ENCODE measurements at places on chromosomes 16 and 17. TPM values are rescaled to one million over a fixed set of nuclear protein-coding genes. Genes with fewer than 3 reads are reported as not detected.

CLEC19A gene
- total RNA-seq, result not detected

VAT1 gene
- 118 TPM for total RNA-seq

RPTOR gene
- total RNA-seq, result 18.9 TPM

SLC47A1 gene
- 1.7 TPM for total RNA-seq

GEMIN4 gene
- 15.4 TPM for total RNA-seq

ABAT gene
- 4.2 TPM for total RNA-seq

MT4 gene
- total RNA-seq, result not detected

GPR139 gene
- total RNA-seq, result not detected

MPDU1 gene
- 35.0 TPM for total RNA-seq

KRT40 gene
- not detected for total RNA-seq

CDT1 gene
- 1.0 TPM for total RNA-seq

KRT27 gene
- not detected for total RNA-seq

BFAR gene
- 37.7 TPM for total RNA-seq

ATP2A3 gene
- total RNA-seq, result 12.0 TPM

TMEM235 gene
- not detected for total RNA-seq

CIBAR2 gene
- total RNA-seq, result not detected

XAF1 gene
- 21.7 TPM for total RNA-seq

CDH16 gene
- total RNA-seq, result 0.47 TPM

SULT1A4 gene
- 4.0 TPM for total RNA-seq

PABPN1L gene
- not detected for total RNA-seq

AIPL1 gene
- not detected for total RNA-seq

STARD3 gene
- total RNA-seq, result 22.8 TPM

CCDC78 gene
- total RNA-seq, result 0.50 TPM

CD300H gene
- not detected for total RNA-seq

HOXB4 gene
- total RNA-seq, result 0.31 TPM

SLC12A3 gene
- not detected for total RNA-seq

GGA3 gene
- 23.0 TPM for total RNA-seq

PYDC1 gene
- total RNA-seq, result not detected

TP53TG3B gene
- not detected for total RNA-seq

OTOP2 gene
- not detected for total RNA-seq

EVPLL gene
- not detected for total RNA-seq

SMIM36 gene
- total RNA-seq, result not detected

TAT gene
- total RNA-seq, result not detected

CMTM2 gene
- total RNA-seq, result not detected

EPOP gene
- 1.4 TPM for total RNA-seq

NPIPB2 gene
- 2.1 TPM for total RNA-seq

ANKRD13B gene
- total RNA-seq, result 8.1 TPM

MYH8 gene
- not detected for total RNA-seq

All from left cardiac atrium (tissue), 4 donors.